ENCODE measurements at places on chromosomes 7 and 10. TPM values are rescaled to one million over a fixed set of nuclear protein-coding genes. Genes with fewer than 3 reads are reported as not detected.

Gene C7orf33
- total RNA-seq: not detected

Gene PRR15
- 0.46 TPM for total RNA-seq

Gene TEX47
- total RNA-seq: not detected

- no peak for DNase-seq
Measured at GRCh38 chr10:48478469-48478868, 126.4 kb downstream of the ARHGAP22 start.

DNA sequence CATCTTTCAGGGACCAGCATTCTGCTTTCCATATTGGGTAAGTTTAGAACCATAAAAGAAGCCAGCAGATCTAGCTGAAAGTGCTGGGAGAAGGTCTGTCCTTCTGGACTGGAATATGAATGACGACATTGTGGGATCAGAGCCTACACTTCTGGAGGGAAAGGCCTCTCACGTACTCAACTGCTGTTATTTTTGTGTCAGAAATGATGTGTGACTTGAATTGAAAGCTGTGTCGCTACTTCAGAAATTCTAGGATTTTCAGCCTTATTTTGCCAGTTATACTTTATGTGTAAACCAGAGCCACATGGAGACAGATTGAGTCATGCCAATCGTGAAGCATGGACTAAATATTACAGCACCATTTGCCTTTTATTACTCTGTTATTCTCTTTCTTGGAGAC is 231.0 kb downstream of the KIAA1217 start:
- DNase-seq: no peak

DNA sequence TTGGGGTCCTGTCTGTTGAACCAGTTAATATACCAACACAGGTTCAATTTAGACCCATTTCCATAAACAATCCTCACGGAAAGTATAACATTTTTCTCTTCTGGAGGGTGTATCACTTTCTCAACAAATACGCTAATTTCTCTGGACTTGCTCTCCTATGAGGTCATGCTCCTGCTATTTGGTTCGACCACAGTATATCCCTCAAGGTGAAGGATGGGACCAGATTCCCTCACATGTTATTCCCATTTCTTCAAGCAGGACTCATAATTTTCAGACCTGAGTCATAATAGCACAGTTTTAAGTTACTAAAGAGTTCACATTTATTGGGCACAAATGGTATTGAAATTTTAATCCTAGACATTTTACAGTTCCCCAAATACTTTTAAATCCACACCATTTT is 57.2 kb downstream of the ADAM12 start:
- no peak for DNase-seq

- no peak for DNase-seq
Measured at GRCh38 chr7:19305698-19306097, 160.5 kb upstream of the FERD3L start.

DNA sequence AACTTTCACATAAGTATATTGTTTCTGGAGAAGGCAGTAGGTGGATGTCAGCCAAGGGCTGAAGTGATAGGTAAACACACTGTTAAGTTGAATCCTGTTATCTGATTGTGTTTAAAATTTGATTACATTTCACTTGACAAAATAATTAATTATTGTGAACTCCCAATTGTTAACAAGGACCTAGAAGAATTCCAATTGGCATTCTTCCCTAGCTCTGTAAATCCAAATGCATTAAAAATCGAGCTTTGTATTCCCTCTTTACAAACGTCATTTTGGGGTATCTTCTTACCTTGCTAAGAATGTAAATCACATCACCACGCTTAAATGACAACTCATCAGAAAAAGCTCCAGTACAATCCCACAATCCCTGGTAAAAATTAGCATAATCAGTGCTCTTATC is 179.9 kb downstream of the SKAP2 start:
- no peak for DNase-seq

- no peak for DNase-seq
Measured at GRCh38 chr7:35261041-35261440, 7.1 kb upstream of the TBX20 start.

DNA sequence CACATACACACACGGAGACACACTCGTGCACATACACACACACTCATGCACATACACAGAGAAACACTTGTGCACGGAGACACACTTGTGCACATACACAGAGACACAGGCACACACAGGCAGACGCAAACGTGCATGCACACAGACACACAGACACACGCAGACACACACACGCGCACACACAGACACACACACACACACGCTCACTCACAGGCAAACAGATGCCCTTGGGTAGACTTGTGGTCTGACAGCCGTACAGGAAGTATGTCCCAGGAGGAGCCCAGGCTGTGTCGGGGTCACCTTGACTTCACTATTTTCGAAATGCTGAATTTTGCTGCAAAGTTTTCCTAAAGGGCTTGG is 538.0 kb downstream of the DNAJB6 start:
- DNase-seq: no peak
